ENCODE measurements at places on chromosomes 4 and X. TPM values are rescaled to one million over a fixed set of nuclear protein-coding genes. Genes with fewer than 3 reads are reported as not detected.

The USP27X gene
- total RNA-seq = 4.2 TPM

The KIF4A gene
- 4.6 TPM for total RNA-seq

- DNase-seq = no peak
Measured at GRCh38 chrX:151970661-151971060, 3.8 kb downstream of the GABRE start.

The CACNA1F gene
- total RNA-seq = 0.47 TPM

The COX7B2 gene
- not detected for total RNA-seq

The PRDM8 gene
- 16.6 TPM for total RNA-seq

The BMX gene
- not detected for total RNA-seq

DNA sequence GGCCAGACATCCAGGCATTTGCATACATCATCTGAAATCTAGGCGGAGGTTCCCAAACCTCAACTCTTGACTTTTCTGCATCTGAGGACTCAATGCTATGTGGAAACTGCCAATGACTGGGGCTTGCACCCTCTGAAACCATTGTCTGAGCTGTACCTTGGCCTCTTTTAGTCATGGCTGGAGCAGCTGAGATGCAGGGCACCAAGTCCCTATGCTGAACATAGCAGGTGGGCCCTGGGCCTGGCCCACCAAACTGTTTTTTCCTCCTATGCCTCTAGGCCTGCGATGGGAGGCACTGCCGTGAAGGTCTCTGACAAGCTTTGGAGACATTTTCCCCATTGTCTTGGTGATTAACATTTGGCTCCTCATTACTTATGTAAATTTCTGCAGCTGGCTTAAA is 22.7 kb downstream of the PBDC1 start:
- no peak for DNase-seq

The CXorf65 gene
- not detected for total RNA-seq

The CDKL2 gene
- 1.6 TPM for total RNA-seq

DNA sequence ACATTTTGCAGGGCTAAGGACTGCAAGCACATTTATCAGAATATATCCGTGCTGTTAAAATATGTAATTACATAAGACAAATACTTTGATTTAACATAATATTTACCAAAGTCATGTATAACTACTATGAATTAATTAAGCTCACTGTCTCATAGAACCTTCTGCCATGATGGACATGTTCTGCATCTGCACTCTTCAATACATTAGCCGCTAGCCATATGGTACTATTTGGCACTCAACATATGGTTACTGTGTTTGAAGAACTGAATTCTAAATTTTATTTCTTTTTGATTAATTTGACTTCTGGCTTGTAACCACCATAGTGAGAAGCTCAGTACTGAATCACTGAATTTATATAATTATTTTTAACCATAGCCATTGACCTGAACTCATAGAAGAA is 427.0 kb upstream of the TRAM1L1 start:
- no peak for DNase-seq

DNA sequence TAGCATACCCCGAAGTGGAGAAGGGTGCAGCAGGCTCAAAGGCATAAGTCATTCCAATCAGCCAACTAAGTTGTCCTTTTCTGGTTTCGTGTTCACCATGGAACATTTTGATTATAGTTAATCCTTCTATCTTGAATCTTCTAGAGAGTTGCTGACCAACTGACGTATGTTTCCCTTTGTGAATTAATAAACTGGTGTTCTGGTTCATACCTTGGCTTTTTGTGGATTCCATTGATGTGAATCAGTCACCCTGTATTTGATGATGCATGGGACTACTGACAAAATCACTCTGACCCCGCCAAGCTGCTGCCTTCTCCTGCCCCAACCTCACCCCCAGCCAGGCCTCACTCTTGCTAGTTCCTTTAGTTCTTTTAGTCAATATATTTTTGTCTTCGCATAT is 32.7 kb downstream of the F9 start:
- no peak for DNase-seq

DNA sequence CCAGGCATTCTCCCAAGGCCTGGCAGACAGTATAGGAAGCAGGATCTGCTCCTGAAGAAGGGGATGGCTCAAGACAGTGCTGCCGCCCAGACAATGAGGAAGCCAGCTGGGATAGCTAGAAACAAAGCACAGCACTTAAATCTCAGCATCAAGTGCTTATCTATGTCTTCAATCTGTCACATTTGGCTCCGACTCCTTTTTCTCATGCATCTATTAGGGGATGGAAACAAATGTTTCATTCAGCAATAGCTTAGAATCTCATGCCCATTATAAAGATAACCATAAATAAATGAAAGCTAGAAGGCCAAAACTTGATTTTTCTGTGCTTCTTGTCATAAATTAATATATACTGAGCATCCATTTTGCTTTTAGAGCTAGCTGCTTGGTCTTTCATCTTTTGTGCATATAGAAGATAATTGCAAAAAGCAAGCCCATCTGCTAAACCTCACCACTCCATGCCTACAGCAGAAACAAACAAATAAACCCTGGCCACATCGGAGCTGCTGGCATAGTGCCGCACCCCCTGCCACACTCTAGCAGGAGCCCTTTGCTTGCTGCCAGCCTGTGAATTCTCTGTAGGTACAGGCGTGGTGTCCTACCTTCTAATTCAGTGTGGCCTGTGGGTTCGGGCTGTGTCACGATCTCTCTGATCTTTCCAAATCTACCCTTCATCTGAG is 75.9 kb downstream of the AASDH start:
- DNase-seq = no peak

DNA sequence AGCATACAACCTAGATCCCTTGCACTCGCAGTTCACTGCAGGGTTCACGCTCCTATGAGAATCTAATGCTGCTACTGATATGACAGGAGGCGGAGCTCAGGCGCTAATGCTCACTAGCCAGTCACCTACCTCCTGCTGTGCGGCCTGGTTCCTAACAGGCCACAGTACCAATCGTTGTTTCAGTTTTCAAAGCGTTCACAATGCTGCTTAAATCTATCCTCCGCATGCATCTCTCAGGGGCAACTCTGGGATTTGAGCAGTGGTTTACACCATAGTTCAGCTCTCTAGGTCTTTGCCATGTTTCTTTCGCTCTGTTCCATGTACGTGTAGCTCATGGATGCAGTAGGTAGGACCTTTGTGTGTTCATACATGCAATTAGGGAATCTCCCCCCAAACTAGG is 47.2 kb downstream of the CLOCK start:
- no peak for DNase-seq

The ENPEP gene
- total RNA-seq = 2.4 TPM

GRCh38 chrX:106931831-106932491 is 11.8 kb downstream of the CLDN2 start:
- DNase-seq = no peak

- DNase-seq = no peak
Measured at GRCh38 chr4:145589916-145590702, 29.1 kb upstream of the MMAA start.

DNA sequence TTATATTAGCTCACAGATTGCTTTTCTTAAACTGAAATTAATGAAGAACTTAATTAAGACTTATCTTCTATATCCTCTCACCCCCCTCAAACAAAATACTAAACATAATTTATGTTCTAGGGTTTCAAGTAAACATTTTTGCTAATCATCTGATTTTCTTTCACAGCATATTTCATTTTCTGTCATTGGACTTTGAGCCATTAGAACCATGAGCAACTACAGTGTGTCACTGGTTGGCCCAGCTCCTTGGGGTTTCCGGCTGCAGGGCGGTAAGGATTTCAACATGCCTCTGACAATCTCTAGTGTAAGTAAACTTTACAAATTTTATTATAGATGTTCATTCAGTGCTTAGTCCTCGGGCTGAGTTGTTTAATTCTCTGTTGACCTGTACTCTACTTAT is 3.3 kb downstream of the PDLIM5 start:
- DNase-seq = no peak

The PPP1R2C gene
- total RNA-seq = not detected

- no peak for DNase-seq
Measured at GRCh38 chrX:332916-333610, 14.5 kb upstream of the GTPBP6 start.

DNA sequence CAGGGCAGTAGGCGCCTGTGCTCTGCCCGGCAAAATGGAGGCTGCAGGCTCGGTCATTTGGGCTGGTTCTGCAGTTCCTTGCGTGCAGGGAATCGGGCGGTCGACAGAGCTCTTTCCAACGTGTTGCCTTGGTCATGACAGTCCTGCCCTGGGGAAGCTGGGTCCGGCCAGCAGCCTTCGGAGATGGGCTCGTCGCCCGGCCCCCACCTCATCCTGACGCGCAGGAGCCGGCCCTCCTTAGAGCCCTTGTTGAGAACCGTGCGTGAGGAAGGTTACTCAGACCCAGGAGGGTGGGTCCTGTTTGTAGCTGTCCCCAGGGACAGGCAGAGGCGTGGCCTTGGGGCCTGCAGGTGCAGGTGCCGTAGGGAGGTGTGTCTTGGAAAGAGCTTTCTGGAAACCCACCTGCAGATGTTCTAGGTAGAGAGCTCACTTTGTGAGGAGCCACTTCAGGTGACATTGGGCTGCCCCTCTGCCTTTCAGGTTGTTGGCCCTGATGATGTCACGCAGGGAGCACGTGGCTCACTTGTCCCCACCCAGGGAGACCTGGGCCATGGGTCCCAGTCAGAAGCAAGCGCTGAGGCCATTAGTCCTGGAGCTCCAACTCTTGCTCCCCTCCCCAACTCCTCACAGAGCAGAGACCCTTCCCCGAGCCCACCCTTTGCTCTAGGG is 15.2 kb upstream of the HGFAC start:
- no peak for DNase-seq

- DNase-seq = no peak
Measured at GRCh38 chr4:128512767-128513322, 225.2 kb upstream of the PGRMC2 start.

The SSX4 gene
- total RNA-seq = 0.71 TPM
